Activated effector memory CD4-positive, alpha-beta T cell treated with Interleukin-2 at 50 U/mL for 16 hours (primary cell): ENCODE measurements at places on chromosomes 4 and X.

DNA sequence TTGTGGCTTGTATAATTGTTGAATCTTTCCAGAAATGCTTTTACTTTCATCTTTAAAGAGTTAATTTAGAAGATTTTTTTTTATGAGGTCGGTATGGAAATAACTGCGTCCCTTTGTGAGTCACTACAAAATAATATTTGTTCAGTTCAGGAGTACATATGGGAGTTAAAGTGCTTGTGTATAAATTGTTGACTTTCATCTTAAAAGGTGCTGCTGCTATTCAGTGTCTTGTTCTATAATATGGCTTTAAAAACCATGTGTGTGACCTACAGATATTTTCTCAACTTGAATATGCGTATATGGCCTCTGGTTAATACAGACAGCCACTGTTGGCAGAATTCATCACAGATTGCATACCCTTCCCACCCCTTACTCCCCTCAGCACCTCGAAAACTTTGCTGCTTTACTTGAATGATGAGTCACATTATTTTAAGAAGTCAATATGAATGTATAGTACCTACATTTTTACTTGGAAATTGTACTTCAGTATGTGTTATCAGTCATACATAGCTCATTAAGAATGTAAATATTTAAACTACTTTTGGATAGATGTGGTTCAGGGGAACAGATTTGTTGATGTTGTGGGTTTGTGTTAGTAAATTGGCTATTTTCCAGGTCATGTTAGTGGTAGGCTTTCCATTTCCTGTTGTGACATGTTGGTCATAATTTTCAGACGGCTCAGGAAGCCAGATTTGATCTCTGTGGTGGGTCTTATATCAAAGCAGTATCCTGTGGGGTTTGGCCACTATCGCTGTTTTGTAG is 1.5 kb downstream of the CLCN3 start:
- no peak for DNase-seq

GRCh38 chr4:159787901-159788300 is 685.0 kb downstream of the RAPGEF2 start:
- DNase-seq, result no peak

GRCh38 chrX:50827996-50828395 is 14.0 kb upstream of the SHROOM4 start:
- no peak for DNase-seq

- DNase-seq, result no peak
These were observed 1.8 kb upstream of the HGFAC start for GRCh38 chr4:3440011-3440410.

DNA sequence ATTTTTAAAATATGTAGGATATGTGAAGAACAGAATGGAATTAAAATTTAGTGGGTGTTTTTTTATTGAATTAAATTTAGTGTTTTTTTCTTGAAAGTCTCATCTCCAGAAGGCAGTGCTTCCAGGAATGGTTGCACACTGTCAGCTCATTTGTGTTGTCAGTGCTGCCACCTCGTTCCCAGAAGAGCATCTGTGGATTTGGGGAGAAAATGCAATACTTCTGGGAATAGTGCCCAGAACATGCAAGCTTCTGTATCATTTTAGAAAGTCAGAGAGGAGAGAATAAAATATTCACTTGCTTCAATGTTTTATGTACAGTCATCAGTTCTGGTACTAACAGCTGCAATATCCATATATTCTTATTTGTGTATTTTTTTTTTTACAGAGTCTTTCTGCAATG is 608.8 kb downstream of the PCDH7 start:
- DNase-seq, result no peak

DNA sequence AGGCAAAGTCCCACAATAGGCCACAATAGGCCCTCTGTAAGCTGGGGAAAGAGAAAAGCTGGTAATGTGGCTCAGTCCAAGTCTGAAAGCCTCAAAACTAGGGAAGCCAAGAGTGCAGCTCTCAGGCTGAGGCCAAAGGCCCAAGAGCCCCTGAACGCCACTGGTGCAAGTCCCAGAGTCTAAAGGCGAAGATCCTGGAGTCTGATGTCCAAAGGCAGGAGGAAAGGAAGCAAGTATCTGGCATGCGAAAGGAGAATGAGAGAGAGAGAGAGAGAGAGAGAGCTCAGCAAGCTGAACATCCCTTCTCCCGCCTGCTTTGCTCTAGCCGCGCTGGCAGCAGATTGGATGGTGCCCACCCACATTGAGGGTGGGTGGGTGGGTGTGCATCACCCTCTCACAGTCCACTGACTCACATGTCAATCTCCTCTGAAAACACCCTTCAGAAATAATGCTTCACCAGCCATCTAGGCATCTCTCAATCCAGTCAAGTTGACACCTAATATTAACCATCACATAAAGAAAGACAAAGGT is 30.9 kb upstream of the ELF2 start:
- no peak for DNase-seq

DNA sequence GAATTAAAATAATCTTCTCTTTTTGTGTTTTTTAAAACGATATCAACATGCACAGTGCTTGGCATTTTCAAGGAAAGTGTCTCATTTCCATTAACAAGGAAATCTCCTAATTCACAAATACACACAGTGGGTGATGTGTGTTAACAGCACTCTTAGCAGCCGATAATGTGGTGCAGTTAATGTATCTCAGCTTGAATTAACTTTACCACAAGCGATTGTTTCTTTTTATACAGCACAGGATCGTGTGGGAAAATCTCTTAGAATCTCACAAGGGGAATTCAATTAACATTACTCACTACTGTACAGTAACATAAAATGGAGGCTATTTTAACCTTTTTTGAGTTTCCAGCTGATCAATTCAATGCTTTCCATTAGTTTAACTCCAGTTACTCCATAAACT is 1841.9 kb downstream of the STIM2 start:
- DNase-seq, result no peak

DNA sequence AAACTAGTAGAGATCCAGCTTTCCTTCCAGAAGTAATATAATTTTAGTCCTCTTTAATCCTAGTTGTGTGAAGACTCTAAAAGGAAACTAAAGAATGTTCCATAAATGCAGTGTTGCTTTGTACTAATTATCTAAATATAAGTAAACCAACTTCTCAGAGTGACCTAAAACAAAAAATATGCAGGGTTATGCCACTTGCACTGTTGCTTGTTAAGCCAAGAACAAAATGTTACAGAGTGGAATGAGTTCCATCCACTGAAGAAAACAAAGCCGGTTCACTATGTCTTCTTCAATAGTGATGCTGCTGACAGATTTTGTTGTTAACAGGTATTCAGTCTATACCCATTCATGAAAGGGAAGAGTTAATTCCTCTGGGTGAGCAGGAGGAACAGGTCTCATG is 252.0 kb upstream of the DIAPH2 start:
- DNase-seq, result no peak

- DNase-seq, result no peak
These were observed 84.2 kb downstream of the HPRT1 start for GRCh38 chrX:134544135-134544512.

DNA sequence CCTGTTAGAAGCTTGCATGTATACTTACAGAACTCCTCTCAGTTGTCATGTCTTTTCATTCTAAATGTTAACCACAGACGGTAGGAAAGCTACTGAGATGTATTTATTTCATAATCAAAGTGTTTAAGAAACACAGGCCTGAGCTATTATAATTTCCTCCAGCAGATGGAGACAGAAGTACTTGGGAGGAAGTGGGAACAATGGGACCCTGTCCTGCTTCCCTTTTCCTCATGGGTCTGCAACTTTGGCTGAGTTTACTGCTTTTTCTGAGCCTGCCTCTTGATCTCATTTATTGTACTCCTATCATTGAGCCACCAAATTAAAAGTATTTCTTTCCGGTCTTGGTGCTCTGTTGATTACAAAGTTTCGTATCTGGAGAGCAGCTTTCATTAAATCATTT is 67.7 kb upstream of the SPANXN2 start:
- DNase-seq, result no peak

- DNase-seq, result no peak
These were observed 30.9 kb downstream of the LRPAP1 start for GRCh38 chr4:3501126-3501824.
